ENCODE measurements at places on chromosomes 16 and 17.
A peak's percentile ranks its signal among the peaks of the same experiment; 100 is the strongest.

DNA sequence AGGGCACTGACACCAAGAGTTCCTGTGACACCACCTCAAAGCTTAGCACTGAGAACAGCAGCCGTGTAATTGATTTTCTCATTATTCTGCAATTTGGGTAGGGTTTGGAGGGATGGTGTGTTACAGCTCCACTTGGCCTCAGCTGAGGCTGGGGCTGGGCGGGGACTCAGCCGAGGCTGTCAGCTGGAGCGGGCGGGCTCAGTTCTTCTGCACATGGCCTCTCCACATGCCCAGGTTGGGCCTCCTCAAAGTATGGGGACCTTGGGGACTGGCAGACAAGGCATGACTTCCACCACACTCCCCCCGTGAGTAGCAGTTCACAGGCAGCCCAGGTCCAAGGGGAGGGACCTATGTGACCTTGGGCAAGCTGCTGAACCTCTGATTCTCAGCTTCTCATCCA is 171.5 kb downstream of the IRF8 start:
- DNase-seq: no peak

DNA sequence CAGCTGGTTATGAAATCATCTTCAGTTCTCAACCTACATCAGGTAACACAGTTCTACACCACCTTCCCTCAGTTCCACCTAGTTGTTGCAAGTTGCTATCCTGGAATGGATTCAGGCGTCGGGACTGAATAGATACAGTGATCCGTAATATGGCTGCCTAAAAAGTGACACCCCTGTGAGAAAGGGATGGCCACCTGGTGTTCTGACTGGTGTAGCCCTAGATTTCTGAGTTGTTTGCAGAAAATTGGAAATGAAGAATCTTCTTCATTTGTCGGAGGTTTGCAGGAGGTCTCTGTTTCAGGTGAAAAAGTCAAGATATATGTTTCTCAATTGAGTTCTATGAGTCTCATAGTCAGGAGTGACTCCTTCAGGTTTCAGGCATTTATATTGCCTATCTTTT is 225.8 kb upstream of the ELAC2 start:
- DNase-seq: no peak

- DNase-seq: no peak
Observed at GRCh38 chr16:50257876-50258275, 8.5 kb upstream of the ADCY7 start.

- DNase-seq: no peak
Observed at GRCh38 chr17:66848496-66848895, 13.6 kb downstream of the CACNG5 start.

DNA sequence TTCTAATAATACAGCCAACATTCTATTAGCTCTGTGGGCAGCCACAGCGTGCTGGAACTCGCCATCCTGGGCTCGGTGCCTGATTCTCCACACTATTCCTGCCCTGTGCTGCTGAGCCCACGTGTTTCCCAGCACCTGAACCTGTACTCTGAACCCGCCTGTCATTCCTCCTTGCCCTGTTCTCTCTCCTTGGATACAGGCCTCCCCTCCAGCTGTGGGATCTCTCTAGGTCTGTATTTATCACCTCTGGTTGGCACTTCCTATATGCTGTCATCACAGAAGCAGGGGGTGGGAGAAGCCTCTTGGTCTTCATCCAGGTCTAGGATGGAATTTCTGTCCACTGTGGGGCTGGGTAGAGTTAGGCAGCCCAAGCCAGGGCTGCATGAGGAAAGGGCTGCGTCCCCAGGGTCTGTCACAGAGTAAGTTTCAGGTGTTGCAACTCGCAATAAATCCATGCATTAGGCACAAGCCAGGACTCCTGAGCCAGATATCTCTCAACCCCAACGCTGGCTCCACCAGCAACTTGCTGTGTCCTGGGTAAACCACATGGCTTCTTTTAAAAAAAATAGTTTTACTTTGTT is 56.0 kb downstream of the ABAT start:
- no peak for DNase-seq

- peak; percentile 29 for DNase-seq
Observed at GRCh38 chr16:46673320-46674013, 15.5 kb downstream of the VPS35 start.

GRCh38 chr16:86387468-86388440 is 122.6 kb upstream of the FOXF1 start:
- peak; percentile 8 for DNase-seq

DNA sequence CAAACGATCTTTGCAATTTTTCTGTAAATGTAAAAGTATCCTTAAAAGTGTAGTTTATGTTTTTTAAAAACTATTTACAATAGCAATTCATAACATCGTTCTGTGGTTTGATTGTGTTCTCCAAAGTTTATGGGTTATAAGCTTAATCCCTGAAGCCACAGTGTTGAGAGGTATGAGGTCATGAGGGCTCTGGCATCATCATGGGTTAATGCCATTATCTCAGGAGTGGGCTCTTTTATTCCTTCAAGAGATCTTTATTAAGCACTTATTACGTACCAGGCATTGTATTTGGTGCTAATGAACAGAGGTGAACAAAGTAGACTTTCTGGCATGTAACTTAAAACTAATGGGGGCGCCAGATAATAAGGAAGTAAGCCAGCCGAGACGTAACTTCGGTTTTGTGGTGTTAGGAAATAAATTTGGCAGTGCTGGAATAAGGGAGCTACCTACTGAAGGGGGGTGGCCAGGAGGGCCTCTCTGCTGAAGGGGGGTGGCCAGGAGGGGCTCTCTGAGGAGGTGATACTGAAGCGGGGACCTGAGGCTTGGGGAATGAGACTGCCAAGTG is 158.1 kb downstream of the VPS53 start:
- no peak for DNase-seq

- DNase-seq: no peak
Observed at GRCh38 chr17:61415374-61416210, 15.9 kb downstream of the TBX2 start.

DNA sequence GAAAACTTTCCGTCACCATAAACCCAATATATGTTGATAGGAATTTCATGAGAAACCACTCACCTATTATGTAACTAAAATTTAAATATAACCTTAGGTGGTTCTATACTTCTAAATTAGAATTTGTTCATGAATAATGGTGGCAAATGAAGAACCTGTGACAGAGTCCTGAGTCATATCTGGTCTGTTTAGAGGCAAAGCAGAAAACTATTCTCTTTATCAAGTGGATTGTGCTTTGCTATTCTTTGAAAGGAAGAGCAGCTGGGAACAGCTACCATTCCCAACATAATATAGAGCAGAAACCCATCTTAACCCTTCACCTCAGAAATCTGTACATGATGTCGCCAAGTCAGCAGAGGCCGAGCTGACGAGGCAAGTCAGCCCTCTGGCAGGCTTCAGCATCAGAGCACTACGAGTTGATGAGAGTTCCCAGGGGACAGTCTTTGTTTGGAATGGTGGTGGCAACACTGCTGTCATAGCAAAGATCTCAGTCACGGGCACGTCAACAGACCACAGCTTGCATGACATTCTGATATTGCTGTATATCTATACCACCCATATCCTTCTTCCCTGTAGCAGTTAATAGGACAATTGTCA is 631.9 kb upstream of the CA10 start:
- DNase-seq: no peak

DNA sequence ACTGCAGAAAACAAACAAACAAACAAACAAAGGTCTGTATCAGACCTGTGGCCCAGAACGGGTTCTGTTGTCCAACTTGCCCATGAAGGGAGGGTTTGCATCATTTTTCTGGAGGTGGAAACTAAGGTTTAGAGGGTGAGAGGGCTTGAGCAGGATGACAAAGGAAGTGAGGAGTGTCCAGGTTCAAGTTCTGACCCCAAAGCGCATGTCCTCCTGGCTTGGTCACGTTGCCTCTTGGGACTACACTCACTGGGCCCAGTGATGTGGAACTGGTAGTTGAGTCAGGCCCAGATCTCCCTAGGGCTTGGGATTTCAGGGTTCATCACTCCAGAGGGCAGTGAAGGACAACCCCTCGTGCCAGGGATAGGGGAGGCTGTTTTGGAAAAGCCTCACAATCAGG is 1.8 kb downstream of the SREBF1 start:
- no peak for DNase-seq

DNA sequence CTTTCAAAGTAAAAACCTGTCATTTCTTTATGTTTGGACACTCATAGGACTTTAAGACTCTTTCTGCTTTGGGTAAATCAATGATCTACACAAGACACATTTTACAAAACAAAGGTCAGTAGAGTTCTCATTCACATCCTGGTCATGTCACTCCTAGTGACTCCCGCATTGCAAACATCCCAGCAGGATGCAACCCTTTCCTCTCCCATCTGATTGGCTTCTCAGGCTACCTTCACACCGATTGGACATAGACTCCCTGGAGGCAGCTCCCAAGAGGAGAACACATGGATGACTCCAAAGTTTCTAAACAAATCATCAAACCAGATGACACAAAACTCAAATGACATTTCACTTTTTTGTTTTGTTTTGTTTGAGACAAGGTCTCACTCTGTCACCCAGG is 43.8 kb upstream of the ACSM2B start:
- DNase-seq: no peak

All from stimulated activated naive CD8-positive, alpha-beta T cell treated with anti-CD3 and anti-CD28 coated beads, Interleukin-15, Interleukin-2, amounts not matched to agents 100 U/mL and 50 U/mL, for 24 hours (primary cell).